ENCODE measurements at places on chromosomes 13 and 19. TPM values are rescaled to one million over a fixed set of nuclear protein-coding genes. Genes with fewer than 3 reads are reported as not detected.

The SMIM44 gene
- 0.47 TPM for polyA plus RNA-seq

The GFY gene
- not detected for polyA plus RNA-seq

DNA sequence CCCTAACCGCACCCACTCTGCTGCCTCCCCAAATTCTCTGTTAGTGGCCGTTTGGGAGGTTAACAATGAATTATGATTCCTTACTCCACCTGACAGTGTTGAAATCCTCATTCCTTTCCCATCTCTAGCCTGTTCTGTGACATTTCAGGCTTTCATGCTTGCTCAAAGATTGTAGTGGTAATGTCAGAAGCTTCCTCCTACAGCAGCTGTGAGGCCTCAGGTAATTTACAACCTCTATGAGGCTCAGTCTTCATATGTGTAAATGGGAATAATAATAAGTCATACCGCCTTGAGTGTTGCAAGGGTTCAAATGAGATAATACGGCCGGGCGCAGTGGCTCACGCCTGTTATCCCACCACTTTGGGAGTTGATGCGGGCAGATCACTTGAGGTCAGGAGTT is 977 bp upstream of the SLC1A5 start:
- DNase-seq: no peak

DNA sequence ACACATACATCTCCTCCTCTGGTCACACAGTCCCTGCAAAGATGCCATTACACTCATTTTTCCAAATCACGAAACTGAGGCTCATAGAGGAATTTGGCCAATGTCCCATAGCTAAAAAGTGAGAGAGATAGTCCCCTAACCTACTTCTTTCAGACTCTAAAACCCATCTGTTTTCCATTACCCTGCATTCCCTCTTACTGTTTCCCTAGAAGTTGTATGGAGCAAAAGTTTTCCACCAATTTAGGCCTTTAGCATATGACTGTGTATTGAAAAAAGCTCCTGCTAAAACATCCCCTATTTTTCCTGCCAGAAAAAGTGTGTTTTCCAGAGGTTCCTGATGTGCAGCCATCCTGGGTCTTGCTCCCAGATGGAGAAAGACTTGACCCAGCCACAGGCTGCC is 16.3 kb downstream of the SERP2 start:
- DNase-seq: no peak

The RPS15 gene
- polyA plus RNA-seq: 925 TPM
